ENCODE measurements at places on chromosomes 4 and X.

GRCh38 chr4:7330031-7330596, 104.6 kb downstream of the PSAPL1 start:
- no peak for DNase-seq

DNA sequence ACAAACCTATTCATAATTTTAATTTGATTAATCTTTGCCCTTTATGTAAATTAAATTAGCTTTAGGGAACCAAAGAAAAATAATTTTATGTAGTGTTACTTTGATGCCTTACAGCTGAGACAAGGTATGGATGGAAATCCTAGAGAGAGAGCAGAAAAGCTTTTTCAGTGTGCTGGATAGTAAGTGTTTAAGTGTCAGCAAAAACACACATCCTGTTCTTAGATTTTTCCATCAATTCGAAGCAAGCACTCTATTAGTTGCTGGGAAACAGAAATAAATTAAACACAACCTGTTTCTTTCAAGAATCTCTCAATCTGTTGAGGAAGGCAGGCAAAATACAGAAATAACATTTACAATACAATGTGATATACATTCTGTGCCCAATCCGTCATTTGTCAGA, 327.8 kb downstream of the GALNTL6 start:
- no peak for DNase-seq

- no peak for DNase-seq
Measured at GRCh38 chrX:13716455-13716854, 18.0 kb downstream of the TRAPPC2 start.

- no peak for DNase-seq
Measured at GRCh38 chr4:22071749-22072148, 123.2 kb upstream of the KCNIP4 start.

DNA sequence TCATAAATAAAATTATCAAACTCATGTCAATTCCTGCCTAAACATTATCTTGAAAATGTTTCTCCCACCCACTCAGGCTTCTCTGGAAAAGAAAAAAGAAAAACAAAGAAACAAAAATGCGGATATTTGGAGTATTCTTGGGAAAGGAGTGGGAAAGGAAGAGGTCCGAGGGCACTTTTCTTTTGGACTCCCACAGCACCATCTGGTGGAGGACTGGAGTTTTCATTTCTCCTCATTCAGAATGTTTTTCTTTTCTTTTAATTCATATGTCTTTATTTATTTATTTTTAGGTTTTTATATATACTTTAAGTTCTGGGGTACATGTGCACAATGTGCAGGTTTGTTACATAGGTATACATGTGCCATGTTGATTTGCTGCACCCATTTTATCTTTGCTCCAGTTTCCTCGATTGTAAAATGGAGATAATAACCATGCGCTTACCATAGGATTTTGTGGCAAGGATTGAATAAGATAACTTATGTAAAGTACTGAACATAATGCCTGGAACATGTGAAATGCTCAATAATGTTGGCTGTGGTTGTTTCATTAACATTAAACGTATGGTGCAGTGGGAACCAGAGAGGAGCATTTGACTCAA, 8.0 kb upstream of the KCNE5 start:
- no peak for DNase-seq

GRCh38 chr4:95045429-95045828, 287.7 kb downstream of the BMPR1B start:
- DNase-seq, result no peak

GRCh38 chr4:183342541-183343533, 20.6 kb upstream of the CLDN24 start:
- DNase-seq, result no peak

DNA sequence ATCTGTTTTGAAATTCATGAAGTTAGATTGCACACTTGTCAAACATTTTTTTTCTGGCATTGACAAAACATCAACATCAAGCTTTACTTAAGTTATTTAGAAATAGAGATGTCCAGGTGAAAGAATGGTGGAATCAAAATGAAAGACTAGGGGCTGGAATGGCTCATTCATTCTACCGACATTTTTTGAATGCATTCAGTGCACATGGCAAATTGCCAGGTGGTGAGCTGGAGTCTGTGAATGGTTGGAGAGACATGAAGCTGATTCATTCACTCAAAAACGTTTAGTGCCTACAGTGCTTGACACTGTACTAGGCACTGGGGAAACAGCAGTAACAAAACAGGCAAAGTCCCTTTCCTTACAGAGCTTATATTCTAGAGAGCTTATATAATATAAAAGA, 292.4 kb downstream of the PPP1R2C start:
- DNase-seq, result no peak

GRCh38 chr4:42607011-42607726, 49.7 kb downstream of the ATP8A1 start:
- DNase-seq, result no peak

- no peak for DNase-seq
Measured at GRCh38 chr4:105061731-105062130, 84.9 kb upstream of the TET2 start.

DNA sequence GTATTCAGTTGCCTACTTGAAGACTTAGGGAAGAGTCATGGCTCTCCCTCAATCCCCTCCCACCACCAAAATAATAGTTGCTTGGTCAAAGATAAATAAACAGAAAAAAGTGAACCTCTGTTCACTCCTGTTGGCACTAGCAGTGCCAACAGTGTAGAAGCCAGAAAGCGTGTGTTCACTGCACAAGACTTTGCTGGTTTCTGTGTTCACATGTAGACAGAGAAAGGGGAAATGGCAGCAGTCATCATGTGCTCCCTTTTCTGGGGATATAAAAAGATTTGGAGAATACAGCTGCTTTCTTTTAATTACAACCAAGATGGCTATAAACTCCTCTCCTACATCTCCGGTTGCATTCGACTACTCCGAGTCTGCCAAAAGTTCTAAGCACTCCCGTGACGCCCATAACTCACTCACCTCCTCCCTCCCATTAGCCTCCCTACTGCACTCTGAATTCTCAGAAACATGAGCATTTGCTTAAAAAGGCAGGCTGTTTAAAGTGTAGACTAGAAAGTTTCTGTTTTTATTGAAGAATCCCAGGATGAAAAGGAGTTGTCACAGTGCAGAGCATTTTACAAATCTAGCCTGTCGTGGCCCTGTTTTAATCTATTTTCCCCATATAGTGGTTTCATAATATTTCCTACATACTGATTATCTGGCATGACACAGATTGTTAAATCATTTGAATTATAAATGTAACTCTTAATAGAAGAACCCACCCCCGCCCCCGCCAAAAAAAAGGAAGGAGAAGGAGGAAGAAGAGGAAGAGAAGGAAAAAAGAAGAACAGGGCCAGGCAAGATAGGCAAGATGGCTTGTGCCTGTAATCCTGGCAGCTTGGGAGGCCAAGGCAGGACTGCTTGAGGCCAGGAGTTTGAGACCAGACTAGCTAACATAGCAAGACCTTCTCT, 16.7 kb downstream of the LGI2 start:
- no peak for DNase-seq

GRCh38 chr4:152998861-152999260, 62.7 kb downstream of the FHDC1 start:
- DNase-seq, result no peak

GRCh38 chr4:174207367-174207766, 76.1 kb downstream of the FBXO8 start:
- DNase-seq, result no peak
